ENCODE measurements at places on chromosomes 6 and 20. TPM values are rescaled to one million over a fixed set of nuclear protein-coding genes. Genes with fewer than 3 reads are reported as not detected.

DNA sequence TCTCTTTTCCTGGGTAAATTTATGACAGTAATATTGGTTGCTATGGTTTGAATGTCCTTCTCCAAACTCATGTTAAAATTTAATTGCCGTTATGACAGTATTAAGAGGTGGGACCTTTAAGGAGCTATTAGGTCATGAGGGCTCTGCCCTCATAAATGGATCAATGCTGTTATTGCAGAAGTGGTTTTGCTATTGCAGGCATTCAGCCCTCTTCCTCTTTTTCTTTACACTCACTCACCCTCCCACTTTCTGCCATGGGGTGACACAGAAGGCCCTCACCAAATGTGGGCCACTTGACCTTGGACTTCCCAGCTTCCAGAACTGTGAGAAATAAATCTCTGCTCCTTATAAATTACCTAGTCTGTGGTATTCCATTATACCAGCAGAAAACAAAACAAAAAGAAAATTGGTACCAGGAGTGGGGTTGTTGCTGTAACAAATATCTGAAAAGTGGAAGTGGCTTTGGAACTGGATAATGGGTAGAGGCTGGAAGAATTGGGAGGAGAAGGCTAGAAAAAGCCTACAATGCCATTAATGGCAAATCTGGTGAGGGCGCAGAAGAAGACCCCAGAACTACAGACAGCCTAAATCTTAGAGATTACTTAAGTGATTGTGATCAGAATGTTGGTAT lies 24.8 kb upstream of the IGF2R start:
- DNase-seq: no peak

DNA sequence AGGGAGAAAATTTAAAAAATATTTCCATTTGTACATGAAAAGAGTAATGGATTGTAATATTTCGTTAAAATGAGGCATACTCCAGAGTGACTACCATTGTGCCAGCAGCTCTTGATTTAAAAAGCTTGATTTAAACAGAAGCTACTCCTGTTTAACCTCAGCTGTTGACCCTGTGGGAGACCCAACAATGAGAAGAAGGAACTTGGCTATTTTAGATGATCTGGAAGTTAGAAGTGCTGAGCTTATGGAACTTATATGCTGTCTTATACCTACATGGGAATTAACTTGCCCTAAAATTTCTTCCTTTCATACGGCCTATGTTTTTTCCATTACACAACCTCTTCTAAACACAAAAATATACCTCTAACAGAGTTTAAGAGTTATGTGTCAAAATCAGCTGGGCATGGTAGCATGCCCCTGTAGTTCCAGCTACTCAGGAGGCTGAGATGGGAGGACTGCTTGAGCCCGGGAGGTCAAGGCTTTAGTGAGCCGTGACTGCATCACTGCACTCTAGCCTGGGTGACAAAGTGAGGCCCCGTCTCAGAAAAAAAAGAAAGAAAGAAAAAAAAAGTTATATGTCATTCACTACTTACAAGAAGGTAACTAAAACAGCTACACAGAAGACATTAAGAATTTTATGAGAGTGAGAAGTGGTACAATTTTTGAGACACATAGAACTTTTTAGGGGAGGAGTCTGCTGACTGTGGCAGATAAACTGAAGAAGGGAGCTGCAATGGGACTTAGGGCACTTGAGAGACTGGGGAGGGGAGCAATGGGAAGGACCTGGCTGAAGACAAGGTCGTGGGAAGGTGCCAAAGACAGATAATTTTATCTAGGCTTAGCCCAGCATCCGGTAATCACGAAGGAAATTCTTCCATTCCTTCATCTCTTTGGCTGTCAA lies 139.9 kb downstream of the MYB start:
- DNase-seq: no peak

DNA sequence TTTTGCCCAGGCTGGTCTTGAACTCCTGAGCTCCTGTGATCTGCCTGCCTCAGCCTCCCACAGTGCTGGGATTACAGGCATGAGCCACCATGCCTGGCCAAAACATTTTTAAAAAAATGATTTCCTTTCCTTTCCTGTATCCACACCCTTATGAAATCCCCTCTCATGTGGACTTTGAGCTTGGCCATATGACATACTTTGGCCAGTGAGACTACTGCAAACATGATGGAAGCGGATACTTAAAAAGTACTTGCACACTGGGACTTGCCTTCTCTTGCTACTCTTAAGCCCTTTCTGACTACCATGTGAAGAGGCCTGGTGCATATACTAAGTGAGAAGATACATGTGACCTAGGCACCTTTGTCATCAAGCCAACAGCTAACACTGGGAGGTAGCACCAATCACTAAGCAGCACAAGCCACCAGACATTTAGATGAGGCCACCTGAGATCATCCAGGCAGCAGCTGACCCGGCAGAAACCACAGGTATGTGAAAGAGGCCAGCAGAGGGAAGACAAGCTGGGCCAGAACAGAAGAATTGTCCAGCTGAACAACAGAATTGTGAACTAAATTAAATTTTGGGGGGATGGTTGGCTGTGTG lies 78.5 kb upstream of the HDAC2 start:
- DNase-seq: no peak

- peak; percentile 45 for DNase-seq
Observed at GRCh38 chr6:30752157-30752927, 8.0 kb upstream of the IER3 start.

DNA sequence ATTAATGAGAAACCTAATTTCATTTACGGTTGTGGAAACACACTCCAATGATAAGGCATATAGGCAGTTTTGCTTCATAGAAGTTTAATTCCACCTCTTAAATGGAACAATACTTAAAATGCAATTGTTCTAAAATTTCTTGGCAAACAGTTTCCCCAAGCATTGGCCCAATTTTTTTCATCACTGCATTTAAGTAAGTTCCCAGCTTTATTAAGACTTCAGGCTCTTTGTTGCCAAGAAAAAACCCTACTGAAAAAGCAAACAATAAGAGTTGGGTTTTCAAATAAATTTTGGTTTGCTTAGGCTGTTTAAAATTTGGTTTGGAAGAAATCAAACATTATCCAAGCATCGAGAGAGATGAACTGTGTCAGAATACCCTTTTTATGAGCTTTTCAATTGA lies 690.9 kb upstream of the NRSN1 start:
- DNase-seq: no peak

DNA sequence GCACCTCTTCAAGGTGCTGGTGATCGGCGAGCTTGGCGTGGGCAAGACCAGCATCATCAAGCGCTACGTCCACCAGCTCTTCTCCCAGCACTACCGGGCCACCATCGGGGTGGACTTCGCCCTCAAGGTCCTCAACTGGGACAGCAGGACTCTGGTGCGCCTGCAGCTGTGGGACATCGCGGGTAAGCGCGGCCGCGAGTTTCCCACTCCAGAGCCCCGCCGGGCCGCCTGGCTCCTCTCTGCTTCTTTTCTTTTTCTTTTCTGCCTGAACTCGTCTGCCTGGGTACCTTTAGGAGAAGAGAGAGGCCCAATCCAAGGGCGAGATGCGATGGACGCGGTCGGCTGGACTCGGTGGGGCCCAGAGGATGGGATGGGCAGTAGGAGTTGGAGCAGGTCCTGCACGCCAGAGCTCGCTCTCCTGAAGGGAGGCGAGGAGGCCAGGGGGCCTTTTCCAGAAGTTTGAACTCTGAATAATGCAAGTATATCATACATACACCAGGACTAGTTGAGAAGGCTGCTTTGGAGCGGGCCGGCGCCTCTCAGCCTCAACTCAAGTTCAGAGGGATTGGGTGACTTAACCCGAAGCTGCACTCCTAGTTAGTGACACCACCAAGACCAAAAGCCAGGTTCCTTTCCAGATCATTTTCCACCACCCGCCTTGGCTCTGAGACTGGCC lies 445 bp downstream of the RAB32 start:
- peak; percentile 64 for DNase-seq

DNA sequence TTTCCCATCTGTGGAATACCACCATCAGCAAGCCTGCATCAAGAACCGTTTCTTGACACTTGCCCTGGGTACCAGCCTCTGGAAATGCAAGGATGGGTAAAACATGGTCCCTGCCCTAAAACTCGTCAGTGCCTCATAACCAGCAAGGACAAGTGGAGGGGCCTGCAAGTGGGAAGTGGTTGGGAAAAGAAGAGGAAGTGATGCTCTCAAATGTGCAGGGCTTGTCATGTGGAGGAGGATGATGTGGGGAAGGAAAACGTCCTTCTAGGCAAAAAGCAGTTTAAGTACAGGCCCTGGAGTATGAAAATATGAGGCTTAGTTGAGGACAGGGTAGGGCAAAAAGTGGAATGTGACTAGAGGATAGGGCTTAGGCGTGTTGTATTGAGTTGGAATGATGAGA lies 19.0 kb downstream of the RREB1 start:
- no peak for DNase-seq

Gene DNAH8
- polyA plus RNA-seq: 0.01 TPM

DNA sequence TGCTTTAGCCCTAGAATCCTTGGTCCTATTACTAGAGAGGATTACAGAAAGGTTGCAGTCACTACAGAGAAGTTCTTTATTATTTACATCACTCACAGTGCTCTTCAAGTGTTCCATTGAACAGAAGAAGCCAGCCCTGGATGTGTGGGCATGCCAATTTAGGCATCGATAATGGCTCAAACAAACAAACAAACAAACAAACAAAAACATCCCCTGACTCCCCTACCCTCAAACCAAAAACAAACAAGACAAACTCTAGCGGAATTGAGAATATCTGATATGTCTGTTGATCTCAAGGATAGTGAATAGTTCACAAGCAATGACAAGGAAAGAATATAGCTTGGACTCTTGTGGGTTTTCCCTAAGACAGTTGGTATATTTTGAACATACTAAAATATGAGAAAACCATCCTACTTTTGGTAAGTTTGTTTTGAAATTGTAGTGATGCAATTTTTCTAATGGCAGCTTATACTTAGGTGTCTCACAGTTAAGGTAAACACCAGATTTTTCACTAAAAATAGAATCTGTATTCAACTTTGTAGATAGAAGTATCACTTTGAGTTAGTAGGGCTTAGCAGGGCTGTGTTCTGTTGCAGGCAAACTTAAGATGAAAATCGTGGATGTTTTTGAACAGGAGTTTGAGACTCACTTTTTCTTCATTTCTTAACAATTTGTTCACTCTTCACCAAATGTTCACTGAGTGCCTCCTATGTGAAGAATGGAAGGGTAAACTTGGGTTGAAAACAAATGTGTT lies 92.8 kb upstream of the FAM184A start:
- DNase-seq: no peak

GRCh38 chr6:37490536-37491170 lies 9.0 kb downstream of the CCDC167 start:
- no peak for DNase-seq

GRCh38 chr6:46792635-46793034 lies 554 bp upstream of the MEP1A start:
- no peak for DNase-seq

Gene ATP6V1G2
- polyA plus RNA-seq: 6.3 TPM

Gene COL19A1
- not detected for polyA plus RNA-seq

Gene MMP24
- polyA plus RNA-seq: 1.3 TPM

DNA sequence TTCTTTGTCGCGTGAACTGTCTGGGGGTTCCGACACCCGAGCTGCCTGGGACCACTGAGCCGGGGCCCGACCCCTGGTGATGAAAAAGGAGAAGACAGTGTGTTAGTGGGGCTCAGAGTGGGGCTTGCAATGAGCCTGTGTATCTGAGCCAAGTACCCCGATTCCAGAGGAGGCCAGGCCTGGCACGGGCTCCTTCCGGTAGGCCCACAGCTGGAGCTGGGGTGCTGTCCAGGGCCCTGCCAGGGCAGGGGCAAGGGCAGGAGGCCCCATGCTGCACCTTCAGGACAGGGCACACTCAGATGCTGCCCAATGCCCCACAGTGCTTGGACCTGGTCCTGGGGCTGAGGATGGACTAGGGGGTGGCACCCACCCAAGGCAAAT lies 89.4 kb downstream of the TAF4 start:
- no peak for DNase-seq

- no peak for DNase-seq
Observed at GRCh38 chr20:61758564-61759200, 307.0 kb downstream of the TAF4 start.

DNA sequence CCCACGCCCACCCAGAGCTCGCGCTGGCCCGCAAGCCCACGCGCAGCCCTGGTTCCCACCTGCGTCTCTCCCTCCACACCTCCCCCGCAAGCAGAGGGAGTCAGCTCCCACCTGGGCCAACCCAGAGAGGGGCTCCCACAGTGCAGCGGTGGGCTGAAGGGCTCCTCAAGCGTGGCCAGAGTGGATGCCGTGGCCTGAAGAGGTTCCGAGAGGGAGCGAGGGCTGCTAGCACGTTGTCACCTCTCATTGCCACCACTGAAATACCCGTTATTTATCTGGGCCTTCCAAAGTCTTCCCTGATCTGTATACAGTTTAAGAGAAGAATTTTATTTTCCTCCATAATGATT lies 88.3 kb upstream of the MYLIP start:
- DNase-seq: no peak

GRCh38 chr20:7744411-7744810 lies 195.8 kb downstream of the HAO1 start:
- no peak for DNase-seq

GRCh38 chr20:38831995-38832620 lies 26.6 kb downstream of the PPP1R16B start:
- no peak for DNase-seq

Gene NR2E1
- polyA plus RNA-seq: not detected

- no peak for DNase-seq
Observed at GRCh38 chr6:29142309-29142708, 28.4 kb upstream of the OR2J2 start.

DNA sequence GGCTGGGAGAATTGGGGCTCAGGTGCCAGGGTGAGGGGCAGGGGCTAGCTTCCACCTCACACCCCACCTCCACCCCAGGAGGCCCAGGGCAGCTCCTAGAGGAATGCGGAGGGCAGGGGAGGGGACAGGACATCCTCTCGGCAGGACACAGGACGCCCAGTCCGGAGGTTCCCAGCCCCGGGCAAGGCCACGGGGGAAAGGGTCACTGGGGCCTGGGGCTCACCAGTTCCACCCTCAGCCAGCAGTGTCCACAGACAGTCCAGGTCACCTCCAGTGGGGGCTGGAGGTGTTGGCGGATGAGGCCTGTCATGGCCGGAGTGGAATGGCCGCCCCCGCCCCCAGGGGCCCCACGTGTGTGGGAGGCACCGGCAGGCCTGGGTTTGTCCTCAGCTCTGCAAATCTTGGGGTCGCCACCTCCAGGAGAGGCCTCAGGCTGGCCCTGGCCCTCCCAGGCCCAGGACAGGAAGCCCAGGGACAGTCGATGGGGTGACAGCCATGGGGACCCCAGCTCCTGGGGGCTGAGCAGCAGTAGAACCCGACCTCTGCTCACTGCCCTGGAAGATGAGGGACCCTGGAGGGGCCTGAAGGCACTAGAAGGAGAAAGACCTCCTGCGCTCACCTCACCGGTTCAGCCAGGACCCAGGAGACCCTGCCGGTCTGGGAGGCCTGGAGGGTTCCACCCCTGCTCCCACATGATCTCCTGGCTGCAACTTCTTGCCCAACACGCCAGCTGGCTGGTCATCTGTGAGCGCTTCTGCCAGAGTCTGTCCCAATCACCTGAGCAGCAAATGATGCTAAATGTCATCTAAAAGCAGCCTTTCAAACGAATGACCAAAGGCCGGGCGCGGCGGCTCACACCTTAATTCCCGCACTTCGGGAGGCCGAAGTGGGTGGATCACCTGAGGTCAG lies 13.0 kb upstream of the ABHD16B start:
- no peak for DNase-seq

- DNase-seq: no peak
Observed at GRCh38 chr20:63361519-63362435, 628 bp upstream of the CHRNA4 start.

Gene PAK5
- not detected for polyA plus RNA-seq
